Suprapubic skin (tissue), 4 donors: ENCODE measurements at places on chromosomes 6 and 20.

GRCh38 chr6:106446287-106446885 is 85.9 kb downstream of the CRYBG1 start:
- H3K4me1 ChIP-seq: peaks cover 3% of the 10 kb centered on the region
- peaks cover 8% of the 10 kb centered on the region for H3K27me3 ChIP-seq
- no peak for DNase-seq
- H3K36me3 ChIP-seq: no peaks in the 10 kb centered on the region
- H3K4me3 ChIP-seq: no peak overlapping the region

DNA sequence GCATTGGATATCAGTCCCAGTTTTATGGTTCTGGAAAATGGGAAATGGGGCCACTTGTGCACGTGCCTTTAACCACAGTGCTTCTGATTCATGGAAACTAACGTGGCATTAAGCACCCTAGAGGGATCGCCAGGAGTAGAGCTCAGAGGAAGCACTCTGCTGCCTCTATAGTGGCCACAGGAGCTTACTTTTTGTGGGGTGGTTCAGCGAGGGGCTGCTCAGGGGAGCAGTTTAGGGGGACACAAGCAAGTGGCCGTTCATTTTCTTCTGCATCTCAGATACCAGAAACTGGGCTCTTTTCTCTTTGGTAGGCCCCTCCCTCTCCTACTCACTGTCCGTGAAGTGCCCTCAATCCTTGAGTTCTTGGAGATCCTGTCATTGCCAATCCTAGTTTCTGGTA is 28.5 kb downstream of the AGPAT4 start:
- H3K36me3 ChIP-seq: no peaks in the 10 kb centered on the region
- no peak overlapping the region for H3K4me3 ChIP-seq
- DNase-seq: no peak
- H3K27ac ChIP-seq: no peak overlapping the region
- no peaks in the 10 kb centered on the region for H3K27me3 ChIP-seq

DNA sequence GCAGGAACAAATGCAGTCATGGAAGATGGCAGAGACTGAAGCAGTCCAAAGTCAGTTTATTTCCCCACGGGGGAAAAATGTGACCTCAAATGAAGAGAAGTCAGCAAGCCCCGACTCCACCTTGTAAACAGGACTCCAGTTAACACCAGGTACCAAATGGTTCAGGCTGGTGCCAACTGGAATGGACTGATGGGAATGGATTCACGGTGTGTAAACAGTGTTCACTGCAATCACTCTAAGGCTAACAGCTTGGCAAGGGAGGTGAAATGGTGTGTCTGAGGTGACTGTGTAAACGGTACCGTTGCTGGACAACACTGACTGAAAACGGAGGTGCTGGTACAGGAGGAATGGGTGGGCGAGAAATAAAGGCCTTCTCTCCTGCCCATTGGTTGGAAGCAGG is 12.0 kb downstream of the PLAGL2 start:
- H3K36me3 ChIP-seq: peaks cover 57% of the 10 kb centered on the region
- peaks cover 9% of the 10 kb centered on the region for H3K4me1 ChIP-seq
- no peaks in the 10 kb centered on the region for H3K27me3 ChIP-seq

- H3K27ac ChIP-seq: no peak overlapping the region
- no peaks in the 10 kb centered on the region for H3K27me3 ChIP-seq
- peaks cover 10% of the 10 kb centered on the region for H3K4me1 ChIP-seq
- DNase-seq: no peak
- H3K4me3 ChIP-seq: no peak overlapping the region
Measured at GRCh38 chr20:1844325-1845162, 50.7 kb upstream of the SIRPA start.

DNA sequence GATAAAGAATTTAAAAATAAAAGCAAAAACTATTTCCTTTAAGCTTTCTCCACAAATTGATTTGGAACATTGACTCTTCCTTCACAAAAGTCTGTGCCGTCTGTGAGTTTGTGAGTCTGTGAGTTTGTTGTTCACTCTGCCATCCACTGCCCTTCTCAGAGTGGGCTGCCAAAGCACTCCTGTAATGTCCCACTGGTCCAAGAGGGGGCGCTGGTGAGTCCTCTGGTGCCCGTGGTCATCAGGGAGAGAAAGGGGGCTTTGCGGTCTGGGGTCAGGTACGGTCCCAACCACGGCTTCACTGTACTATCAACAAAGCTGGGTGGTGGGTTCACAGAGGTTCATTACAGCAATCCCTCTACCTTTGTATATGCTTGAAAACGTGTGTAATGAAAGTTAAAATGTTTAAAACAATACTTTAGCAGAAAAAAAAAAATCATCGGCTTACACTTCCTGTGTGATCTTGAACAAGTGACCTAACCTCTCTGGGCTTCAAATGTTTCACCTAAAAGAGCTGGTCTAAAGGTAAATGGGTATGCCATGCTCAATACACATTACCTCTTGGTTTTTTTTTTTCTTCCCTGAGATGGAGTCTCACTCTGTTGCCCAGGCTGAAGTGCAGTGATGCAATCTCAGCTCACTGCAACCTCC is 5.6 kb upstream of the ANKRD60 start:
- peaks cover 6% of the 10 kb centered on the region for H3K36me3 ChIP-seq
- H3K27me3 ChIP-seq: peaks cover 5% of the 10 kb centered on the region
- no peak overlapping the region for H3K4me3 ChIP-seq
- no peak for DNase-seq

GRCh38 chr6:112002307-112002706 is 51.6 kb upstream of the CCN6 start:
- H3K36me3 ChIP-seq: no peaks in the 10 kb centered on the region
- no peak overlapping the region for H3K4me3 ChIP-seq
- no peaks in the 10 kb centered on the region for H3K27me3 ChIP-seq
- no peaks in the 10 kb centered on the region for H3K4me1 ChIP-seq

DNA sequence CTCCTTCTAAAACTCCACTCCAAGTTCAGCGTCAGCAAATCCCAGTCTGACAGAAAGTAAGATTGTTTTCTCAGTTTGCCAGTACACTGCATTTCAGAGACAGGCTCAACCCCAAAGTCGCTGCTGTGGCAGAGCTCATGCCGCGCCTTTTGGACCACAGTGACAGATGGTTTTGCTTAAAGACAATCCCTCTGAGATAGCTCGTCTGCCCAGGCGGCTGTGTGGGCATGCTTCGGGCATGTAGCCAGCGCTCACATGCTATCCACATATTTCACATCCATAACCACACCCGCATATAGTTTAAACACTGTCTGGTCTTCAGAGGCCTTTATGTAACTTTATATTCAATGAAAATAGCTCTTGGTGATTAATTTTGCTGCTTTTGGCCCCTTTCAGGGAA is 14.7 kb upstream of the PXDC1 start:
- H3K4me3 ChIP-seq: no peak overlapping the region
- peak; percentile 63 for DNase-seq
- H3K27me3 ChIP-seq: no peaks in the 10 kb centered on the region
